ENCODE measurements at places on chromosomes 3 and 15. TPM values are rescaled to one million over a fixed set of nuclear protein-coding genes. Genes with fewer than 3 reads are reported as not detected.

The MKRN2OS gene
- total RNA-seq = 8.2 TPM

The RASL12 gene
- total RNA-seq = 17.5 TPM

The IL5RA gene
- total RNA-seq = 0.60 TPM

The TMEM42 gene
- 22.0 TPM for total RNA-seq

The RASGRP1 gene
- total RNA-seq = 4.6 TPM

The EPB42 gene
- 1.4 TPM for total RNA-seq

The ZIC1 gene
- 0.06 TPM for total RNA-seq

The ADAMTS7 gene
- total RNA-seq = 13.8 TPM

All from mucosa of gallbladder (tissue), 1 donor.